WERI-Rb-1 (cell line): ENCODE measurements at places on chromosomes 3 and 15.

DNA sequence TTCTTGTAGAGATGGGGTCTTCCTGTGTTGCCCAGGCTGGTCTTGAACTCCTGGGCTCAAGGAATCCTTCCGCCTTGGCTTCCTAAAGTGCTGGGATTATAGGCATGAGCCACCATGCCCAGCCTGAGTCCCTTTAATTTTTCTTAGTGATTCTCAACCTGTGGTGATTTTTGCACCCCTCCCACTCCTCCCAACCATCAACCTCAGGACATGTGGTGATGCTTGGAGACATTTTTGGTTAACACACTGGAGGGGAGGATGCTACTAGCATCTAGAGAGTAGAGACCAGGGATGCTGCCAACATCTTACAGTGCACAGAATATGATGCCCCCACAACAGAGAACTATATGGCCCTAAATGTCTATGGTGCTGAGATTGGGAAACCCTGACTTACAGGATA is 83.0 kb upstream of the LMOD3 start:
- DNase-seq, result no peak

- DNase-seq, result no peak
Observed at GRCh38 chr3:190580417-190580816, 66.5 kb downstream of the IL1RAP start.

DNA sequence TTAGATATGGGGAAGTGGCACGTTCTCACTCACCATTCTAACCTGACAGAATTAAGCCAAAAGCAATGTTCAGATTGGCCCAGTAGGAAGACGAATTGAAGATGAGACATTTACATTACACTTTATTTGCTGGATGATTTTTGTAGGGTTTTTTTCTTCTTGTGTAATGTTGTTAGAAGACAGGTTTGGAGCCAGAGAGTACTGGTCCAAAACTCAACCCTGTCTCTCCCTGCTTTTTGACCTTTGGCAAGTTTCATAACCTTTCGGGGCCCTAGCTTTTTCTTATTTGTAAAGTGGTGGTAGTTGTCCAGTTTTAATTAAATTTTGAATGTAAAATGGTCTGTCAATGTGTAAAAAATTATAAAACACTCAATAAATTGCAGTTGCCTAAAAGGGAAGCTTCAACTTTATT is 29.5 kb downstream of the PDE8A start:
- DNase-seq, result no peak

GRCh38 chr3:46915297-46915822 is 37.8 kb downstream of the PTH1R start:
- no peak for DNase-seq

DNA sequence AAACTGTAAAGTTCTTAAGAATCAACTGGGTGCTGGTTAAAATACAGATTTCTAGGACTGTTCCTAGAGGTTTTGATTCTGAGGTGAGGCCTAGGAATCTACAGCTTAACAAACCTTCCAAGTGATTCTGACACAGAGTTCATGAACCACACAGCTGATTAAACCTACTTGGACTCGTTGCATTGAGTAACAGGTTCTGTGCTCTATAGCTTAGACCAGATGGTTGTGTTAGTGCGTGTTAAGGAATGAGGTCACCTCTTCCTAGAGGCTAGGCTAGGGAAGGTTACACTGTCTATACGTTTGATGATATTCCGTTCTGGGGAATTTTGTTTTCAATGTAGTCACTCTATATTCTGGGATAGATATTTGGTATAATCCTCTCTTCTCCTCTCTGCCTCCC is 21.9 kb downstream of the EID1 start:
- DNase-seq, result no peak

DNA sequence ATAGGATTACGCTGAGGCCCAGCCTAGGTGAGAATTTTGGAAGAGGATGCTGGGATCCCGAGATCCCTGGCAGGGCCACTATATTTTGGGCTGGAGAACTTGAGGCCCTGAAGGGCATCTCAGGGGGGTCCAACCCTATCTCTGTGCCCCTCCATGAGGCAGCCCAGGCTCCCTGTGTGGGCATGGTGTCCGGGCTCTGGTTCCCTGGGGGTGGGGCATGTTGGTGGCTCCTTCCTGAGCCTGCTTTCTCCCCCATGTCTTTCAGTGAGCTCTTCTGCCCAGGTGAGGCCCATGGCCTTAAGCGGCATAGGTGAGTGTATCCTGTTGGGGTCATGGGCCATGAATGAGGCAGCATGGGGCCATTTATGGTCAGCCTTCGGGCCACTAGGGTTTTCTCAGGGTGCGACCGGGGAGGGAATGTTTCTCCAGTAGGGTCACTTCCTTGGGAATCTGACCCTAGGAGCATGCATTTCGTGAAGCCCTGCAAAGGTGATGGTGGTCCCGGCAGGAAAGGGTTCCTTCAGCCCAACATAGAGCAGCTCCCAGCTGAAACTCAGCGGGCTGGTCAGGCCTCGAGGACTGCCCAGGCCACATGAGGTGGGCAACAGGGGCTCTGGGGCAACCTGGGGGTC is 191.3 kb downstream of the UBE3A start:
- no peak for DNase-seq

GRCh38 chr3:179945569-179945968 is 91.2 kb downstream of the PEX5L start:
- no peak for DNase-seq

DNA sequence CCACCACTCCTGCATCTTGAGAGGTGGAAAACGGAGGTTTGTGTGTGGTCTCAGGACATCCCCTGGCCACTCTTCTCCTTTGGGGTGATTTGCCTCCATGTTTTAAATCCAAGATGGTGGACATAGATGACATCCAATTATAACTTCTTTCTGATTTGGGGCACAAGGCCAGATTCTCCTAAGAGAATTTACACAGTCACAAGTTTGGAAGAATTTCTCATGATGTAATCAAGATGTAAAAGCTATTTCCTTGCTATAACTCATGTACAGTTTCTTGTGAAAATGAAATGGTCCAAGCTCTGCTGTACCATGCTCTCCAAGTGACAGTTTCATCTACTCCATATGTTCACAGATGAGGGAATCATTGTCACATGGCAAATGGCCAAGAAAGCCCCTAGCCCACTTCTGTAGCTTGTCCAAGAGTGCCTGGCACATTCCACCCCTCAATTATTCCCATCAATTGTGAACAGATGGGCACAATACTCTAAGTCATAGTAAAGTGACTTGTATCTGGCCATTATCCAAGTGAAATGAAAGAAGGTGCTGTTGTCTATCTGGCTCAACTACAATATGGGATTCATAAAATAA is 134.6 kb upstream of the ROPN1 start:
- DNase-seq, result no peak
